Neural progenitor cell (in vitro differentiated cells): ENCODE measurements at places on chromosomes 6 and 20.

DNA sequence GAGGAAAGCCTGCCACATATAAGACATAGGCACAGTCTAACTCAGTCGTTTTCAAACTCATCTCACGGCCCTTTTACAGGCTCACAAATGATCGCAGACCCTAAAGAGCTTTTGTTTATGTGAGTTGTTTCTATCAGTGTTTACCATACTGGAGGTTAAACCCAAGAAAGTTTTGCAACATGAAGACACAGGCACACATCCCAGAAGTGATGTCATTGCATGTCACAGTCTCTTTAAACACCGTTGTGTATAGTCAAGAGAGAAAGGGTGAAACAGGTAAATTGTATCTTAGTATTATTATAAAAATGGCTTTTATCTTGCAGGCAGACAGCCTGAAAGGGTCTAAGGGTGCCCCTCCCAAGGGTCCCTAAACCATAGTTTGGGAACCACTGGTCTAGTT is 96.7 kb downstream of the BACH2 start:
- no peaks in the 10 kb centered on the region for H3K36me3 ChIP-seq
- peaks cover 12% of the 10 kb centered on the region for H3K4me1 ChIP-seq
- no peaks in the 10 kb centered on the region for H3K27me3 ChIP-seq
- DNase-seq: no peak

GRCh38 chr6:106223300-106223930 is 102.1 kb downstream of the ATG5 start:
- peak; percentile 81 for DNase-seq
- H3K4me3 ChIP-seq: no peak overlapping the region
- H3K27ac ChIP-seq: no peak overlapping the region
- no peaks in the 10 kb centered on the region for H3K4me1 ChIP-seq
- no peaks in the 10 kb centered on the region for H3K36me3 ChIP-seq
- H3K27me3 ChIP-seq: no peaks in the 10 kb centered on the region

GRCh38 chr20:12482661-12483060 is 526.1 kb upstream of the SPTLC3 start:
- no peaks in the 10 kb centered on the region for H3K4me1 ChIP-seq
- H3K36me3 ChIP-seq: no peaks in the 10 kb centered on the region
- DNase-seq: no peak
- no peak overlapping the region for H3K27ac ChIP-seq
- H3K27me3 ChIP-seq: no peaks in the 10 kb centered on the region

DNA sequence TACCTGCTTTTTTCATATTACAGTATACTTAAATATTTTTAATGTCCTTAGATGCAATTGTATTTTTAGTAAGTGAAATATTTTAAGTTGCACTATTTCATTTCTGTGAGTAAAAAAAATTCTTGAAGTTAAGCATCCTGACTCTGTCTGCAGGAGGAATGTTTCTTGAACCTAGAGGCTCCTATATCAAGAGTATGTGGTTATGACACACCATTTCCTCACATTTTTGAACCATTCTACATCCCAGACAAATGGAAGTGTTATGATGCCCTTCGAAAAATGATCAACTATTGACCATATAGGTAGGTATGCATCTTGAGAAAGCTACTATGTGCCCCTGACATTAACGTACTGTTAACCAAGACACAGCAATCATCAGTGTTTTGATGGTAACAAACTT is 237.0 kb downstream of the BCKDHB start:
- H3K4me1 ChIP-seq: no peaks in the 10 kb centered on the region
- DNase-seq: no peak
- H3K27ac ChIP-seq: no peak overlapping the region
- H3K4me3 ChIP-seq: no peak overlapping the region
- H3K27me3 ChIP-seq: no peaks in the 10 kb centered on the region
